Fibroblast of skin of scalp (primary cell): ENCODE measurements at places on chromosomes 2 and 18.

GRCh38 chr2:32960647-32961403 lies 14.1 kb downstream of the LTBP1 start:
- DNase-seq: no peak

GRCh38 chr2:5453220-5454050 lies 238.7 kb upstream of the SOX11 start:
- peak; percentile 65 for DNase-seq

DNA sequence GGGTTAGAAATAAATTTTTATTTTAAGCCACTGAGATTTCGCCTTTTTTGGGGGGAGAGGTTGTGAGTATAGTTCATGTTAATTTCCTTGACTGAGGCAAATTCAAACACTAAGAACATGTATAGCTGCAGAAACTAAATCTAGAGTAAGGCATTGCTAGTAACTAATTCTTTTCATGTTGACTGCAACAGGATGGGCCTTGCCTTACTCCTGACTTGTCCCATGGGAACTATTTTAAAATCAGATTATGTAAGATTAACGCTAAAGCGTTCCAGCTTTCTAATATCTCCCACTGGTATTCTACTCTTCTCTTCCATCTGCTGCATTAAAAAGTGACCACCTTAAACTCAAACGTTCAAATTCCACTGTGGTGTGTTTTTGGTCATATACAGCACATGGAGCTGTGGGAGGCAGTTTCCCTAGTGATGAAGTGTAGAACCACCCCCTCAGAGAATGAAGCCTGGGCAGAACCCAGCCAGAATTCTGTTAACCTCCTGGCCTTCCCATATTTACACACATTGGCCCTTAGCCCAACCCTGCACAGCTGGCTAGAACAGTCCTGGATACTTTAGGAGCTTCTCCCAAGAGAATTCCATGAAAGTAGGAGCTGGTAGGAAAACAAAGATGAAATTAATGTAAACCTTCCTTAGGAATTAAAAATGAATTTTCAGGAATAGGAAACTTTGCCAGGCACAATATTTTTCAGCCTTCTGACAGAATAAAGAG lies 687.8 kb downstream of the SLC4A3 start:
- no peak for DNase-seq

DNA sequence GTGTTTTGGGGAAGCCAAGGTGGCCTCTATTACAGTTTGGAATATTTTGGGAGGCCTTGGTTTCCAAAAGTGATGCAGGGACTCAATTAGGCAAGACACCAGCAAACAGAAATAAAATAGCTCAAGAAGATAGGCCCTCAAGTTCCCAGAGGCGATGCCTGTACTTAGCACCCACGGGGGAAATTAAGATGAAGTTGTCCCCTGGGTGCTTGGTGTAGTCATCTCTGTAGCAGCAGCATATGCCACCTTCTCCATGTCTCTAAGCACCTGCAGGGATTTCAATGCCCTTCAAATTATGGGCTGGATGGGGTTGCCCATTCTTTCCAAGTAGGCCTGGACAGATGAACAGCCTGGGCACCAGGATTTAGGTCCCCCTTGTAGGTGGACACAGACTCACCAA lies 185.0 kb downstream of the CTIF start:
- no peak for DNase-seq

- no peak for DNase-seq
Observed at GRCh38 chr2:29726976-29727375, 194.4 kb downstream of the ALK start.

- no peak for DNase-seq
Observed at GRCh38 chr2:239272626-239273025, 128.2 kb downstream of the HDAC4 start.

DNA sequence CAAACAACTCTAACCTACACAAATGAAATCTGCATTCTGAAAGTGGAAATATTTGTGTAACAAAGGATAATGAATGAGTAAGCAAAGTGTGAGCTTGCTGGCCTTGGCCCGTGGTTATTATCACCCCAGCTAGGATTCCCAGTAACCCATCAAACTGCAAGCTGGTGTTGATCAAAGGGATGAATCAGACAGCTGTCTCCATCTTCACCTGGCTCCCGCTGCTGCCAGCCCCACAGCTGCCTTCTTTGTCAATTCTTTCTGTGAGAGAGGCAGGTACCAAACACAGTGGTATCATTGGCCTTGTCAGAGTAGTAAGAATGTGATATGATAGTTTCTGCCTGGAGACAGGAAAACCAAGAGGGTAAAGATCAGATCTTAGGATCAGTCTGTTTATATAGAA lies 25.2 kb upstream of the RGPD4 start:
- no peak for DNase-seq

DNA sequence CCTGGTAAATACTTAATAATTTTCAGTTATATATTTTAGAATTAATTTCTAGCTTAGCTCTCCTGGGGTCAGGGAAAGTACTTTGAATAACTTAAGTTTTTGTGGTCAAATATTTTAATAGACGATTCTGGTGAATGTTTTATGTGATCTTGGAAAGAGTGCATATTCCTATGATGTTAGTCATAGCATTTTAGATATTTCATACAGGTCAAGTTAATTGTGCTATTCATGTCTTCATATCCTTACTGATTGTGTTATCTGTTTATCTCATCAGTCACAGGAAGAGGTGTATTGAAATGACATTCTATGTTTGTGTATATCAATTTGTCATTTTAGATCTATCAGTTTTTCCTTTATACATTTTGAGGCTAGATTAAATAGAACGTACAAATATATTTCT lies 576.2 kb downstream of the CPS1 start:
- peak; percentile 5 for DNase-seq

- DNase-seq: no peak
Observed at GRCh38 chr18:45335282-45336043, 279.8 kb upstream of the SLC14A2 start.

GRCh38 chr2:59677158-59677557 lies 876.3 kb downstream of the BCL11A start:
- DNase-seq: no peak

GRCh38 chr2:224039080-224039769 lies at the start of gene SERPINE2:
TSS of gene SERPINE2 (minus strand) at chr2:224039286. CDS start at chr2:224001900, 37,386 bp downstream.
- DNase-seq: peak; percentile 84

- no peak for DNase-seq
Observed at GRCh38 chr2:10220045-10220901, 82.4 kb upstream of the HPCAL1 start.

GRCh38 chr2:135373702-135374101 lies 157.3 kb downstream of the ZRANB3 start:
- no peak for DNase-seq

DNA sequence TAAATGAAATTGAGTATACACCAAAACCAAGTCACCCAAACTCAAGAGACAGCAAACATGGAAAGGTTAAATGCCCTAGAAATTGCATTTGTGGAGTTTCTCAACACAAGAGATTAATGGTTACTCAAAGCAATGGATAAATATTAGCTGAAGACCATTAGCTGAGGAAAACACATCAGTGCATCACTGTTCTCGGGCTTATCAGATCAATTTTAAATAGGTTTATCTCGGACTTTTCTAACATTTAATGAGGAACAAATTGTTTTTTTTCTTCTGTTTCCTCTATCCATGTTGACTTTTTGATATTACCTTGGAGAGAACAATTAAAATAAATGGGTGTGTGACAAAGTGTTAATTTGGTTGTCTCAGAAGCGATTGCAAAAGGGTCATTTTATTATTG lies 105.4 kb upstream of the PIK3C3 start:
- no peak for DNase-seq

GRCh38 chr2:68478688-68479087 lies 11.3 kb downstream of the APLF start:
- DNase-seq: no peak

- DNase-seq: no peak
Observed at GRCh38 chr2:79139423-79139822, 19.1 kb downstream of the REG1A start.
